DMS53 (cell line): ENCODE measurements at places on chromosomes 12 and 14.
A peak's percentile ranks its signal among the peaks of the same experiment; 100 is the strongest.

DNA sequence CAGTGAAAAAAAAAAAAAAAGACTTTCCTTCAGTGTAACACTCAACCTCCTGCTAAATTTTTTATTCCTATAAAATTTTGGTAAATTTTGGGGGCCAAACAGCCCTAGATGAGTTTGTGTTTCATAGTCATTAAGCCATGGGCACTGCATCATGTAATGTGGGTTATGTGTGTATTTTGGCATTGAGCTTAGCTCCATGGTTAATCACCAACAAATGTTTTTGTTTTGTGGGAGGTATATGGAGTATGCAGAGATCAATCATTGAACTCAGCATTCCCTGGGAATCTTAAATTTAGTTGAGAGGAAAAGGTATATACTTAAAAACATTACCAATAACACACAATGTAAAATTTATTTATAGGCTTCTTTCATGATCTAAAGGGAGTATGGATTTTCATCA is 8.5 kb upstream of the ARMH4 start:
- no peak for DNase-seq

- no peak for DNase-seq
These were observed 4.6 kb upstream of the OTUB2 start for GRCh38 chr14:94021416-94022157.

GRCh38 chr12:103903993-103904392 is 26.2 kb upstream of the HSP90B1 start:
- DNase-seq, result no peak

- DNase-seq, result no peak
These were observed 57.9 kb downstream of the PPP2R5C start for GRCh38 chr14:101819251-101819990.

DNA sequence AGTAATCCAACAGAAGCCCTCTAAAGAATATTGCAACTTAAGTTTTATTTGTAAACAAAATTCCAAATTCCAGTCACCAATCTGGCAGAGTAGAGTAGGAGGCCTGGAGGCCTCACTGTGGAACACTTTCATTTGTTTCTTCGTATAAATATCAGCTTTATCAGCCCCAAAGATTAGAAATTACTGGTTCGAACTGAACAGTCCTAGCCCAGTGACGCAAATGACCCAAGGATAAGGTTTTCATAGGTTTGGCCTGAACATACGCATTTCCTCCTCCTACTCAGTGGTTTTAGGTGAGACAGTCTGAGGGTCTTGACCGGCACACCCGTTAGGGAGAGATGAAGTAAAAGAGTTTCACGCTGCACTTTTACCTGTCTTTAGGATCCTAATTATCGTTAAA is 1.7 kb downstream of the CDC42BPB start:
- no peak for DNase-seq

DNA sequence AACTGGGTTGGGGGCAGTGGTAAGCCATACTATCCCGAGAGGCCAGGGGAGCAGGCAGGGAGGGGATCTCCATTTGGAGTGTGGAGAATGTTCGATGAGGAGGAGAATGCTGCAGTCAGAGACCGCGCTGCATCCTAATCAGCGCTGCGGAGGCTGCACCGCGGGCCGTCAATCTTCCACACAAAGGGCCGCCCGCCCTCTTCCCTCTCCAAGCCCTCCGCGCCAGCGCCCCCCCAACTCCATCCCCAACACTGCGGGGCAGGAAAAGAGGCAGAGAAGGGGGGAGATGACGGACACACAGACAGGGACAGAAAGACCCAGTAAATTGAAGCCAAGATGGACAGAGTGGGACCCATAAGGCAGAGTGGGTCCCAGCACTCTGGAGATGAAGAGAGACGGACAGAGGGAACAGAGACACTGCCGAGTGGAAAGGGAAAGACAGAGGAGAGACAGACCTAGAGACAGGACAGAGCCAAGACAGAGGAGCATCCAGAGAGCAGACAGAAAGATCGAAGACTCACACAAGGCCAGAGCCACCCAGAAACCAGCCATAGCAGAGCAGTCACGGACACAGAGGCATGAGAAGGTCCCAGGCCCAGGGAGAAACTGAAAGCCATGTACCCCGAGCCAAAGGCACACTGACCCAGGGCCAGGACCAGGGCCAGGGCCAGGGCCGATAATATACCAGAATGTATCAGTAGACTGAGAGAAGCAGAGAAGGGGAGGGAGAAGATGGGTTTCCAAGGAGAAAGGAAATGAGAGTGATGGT is 3.5 kb downstream of the CISTR start:
- no peak for DNase-seq

DNA sequence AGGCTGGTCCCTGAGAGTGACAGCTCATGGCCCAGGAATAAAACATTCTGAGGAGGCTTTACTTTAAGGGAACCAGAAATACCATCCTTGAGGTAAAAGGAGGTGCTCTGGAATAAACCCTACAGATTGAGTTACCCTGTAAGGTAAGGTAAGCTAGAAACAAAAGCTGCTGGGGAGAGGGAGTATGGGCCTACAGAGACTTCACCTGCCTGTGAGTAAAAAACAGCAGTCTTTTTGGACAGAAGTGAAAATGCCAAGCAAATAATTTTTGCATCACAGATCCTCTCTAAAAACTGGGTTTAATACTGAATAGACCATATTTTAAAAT is 41.2 kb downstream of the CORO1C start:
- no peak for DNase-seq

DNA sequence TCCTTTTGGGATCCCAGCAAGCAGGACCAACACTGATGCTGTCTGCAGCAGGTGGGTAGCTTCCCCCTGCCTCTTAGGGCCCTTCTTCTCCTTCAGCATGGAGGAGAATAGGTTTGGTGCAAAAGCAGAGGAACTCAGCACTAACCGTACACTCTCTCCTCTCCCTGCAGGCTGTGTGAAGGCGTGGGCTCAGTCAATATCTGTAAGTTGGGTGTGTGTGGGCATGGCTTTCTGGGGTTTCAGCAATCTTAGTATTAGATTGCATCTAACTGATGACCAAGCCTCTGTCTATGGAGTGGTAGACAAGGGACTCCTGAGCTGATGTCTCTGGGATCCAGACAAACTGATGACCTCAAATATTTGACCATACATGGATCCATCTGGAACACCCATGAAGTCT is 14.3 kb downstream of the KRT85 start:
- DNase-seq, result no peak

DNA sequence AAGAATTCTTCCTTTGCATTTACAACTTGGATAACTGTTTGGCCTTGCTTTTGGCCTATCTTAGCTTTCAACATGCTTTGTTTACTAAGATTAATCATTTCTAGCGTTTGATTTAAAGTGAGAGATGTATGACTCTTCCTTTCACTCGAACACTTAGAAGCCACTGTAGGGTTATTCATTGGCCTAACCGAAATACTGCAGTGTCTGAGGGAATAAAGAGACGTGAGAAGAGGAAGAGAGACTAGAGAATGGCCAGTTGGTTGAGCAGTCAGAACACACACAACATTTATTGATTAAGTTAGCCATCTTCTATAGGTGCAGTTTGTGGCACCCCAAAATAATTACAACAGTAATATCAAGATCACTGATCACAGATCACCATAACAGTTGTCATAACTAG is 62.3 kb upstream of the CCDC175 start:
- no peak for DNase-seq

GRCh38 chr12:29752121-29752520 is 31.6 kb downstream of the TMTC1 start:
- DNase-seq, result no peak

- peak; percentile 89 for DNase-seq
These were observed 5.4 kb downstream of the C1QL4 start for GRCh38 chr12:49331380-49332222.
